Cerebellum (tissue), 4 donors: ENCODE measurements at places on chromosomes 1 and 21. TPM values are rescaled to one million over a fixed set of nuclear protein-coding genes. Genes with fewer than 3 reads are reported as not detected.

DNA sequence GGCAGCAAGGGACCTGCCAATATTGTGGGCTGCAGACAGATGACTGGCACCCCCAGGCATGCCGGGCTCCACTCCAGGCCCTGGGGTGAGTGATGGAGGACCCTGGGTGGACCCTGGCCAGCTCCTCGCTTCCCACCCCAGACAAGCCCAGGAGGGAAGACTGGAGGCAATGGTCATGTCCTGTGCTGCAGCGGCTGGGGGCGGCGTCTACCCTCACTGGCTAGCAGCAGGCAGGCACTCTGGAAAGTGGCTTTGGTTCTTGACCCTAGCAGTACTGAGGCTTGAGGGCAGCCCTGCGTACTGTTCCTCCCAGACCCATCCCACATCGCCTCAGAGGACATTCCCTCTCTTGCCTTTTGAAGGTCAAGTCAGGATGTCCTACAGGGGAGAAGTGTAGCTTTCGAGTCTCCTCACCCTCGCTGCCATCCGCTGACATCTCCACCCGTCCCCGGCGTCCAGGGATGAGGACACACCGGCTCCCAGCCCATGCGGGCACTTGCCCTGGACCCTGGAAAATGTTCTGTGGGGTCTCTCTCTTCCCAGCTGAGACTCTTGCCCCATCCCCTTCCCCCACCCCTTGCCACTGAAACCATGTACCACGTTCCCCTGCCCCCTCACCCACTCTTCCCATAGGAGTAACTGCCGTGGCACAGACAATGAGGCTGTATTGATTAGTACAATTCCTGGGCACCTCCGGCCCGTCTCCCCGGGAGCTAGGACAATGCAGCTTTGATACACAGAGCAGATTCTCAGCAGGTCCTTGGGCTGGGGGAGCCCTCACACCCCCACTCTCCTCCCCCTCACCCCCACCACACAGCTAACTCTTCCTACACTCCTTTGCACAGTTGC lies 15.0 kb downstream of the SLC6A9 start:
- DNase-seq: no peak

DNA sequence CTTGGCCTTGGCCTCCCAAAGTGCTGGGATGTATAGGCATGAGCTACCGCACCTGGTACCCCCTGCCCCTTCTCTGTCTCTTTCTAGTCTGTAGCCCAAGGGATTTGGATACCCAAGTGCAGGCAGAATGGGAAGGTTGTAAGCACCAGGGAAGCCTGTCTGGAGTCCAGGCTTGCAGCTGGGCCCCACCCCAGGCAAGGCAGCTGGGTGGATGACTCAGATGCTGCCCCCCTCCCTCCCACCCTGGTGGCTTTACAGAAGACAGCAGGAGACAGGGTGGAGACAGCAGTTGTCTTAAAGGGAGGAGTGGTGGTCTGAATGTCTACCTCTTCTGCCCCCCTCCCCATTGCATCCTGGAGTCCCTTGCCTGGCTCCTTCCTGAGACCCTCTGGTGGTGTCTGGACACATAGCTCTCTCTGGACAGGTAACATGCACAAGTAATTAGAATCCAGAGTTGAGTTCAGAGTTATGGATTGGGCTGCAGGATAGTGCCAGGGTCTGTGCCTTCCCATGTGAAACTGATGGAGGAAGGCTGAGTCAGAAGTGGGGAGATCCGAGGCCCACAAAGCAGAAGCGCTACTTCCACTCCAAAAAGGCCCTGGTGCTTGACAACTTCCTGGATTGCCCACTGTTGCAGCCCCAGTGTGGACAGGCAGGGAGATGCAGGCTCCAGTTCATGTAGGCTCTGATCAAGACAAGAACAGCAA lies 5.1 kb downstream of the LMNA start:
- no peak for DNase-seq

The PLA2G2A gene
- not detected for total RNA-seq

The BEND5 gene
- total RNA-seq: 17.6 TPM

DNA sequence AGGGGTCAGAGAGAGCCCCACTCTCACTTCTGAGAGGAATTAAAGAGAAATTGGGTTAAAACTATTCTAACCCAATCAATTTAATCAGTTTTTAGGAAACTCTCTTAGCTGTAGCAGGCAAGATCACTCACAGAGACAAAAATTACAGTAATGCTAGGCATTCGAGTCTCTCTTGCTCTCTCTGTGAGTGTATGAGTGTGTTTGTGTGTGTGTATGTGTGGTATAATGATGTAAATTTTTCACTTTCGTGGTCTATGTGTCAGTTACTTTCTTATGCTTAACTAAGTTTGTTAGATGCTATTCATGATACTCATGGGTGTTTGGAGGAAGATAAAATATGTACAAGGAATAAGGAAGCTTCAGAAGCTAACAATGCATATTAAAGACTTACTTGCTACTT lies 131.3 kb downstream of the FASLG start:
- DNase-seq: no peak

- no peak for DNase-seq
Measured at GRCh38 chr1:206005778-206006180, 2.6 kb upstream of the RAB7B start.
